ENCODE measurements at places on chromosomes 16 and 17.

- no peak for DNase-seq
These were observed 89.5 kb downstream of the CCDC182 start for GRCh38 chr17:57655553-57655952.

DNA sequence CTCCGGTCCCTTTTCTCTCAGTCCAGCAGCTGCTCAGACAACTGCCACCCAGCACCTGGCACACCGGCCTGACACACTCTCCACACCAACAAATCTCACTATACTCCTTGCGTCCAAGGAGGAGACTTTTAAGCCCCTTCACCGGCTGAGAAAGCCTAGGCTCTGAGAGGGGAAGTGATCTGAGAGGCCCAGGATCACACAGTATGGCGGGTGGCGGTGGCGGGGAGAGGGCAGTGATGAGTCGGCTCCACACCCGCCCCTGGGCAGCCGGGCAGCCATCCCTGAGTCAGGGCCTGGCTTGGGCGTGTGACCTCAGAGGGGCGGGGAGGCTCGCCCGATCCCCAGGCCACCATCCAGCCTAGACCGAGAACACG lies 569 bp downstream of the FLII start:
- no peak for DNase-seq

DNA sequence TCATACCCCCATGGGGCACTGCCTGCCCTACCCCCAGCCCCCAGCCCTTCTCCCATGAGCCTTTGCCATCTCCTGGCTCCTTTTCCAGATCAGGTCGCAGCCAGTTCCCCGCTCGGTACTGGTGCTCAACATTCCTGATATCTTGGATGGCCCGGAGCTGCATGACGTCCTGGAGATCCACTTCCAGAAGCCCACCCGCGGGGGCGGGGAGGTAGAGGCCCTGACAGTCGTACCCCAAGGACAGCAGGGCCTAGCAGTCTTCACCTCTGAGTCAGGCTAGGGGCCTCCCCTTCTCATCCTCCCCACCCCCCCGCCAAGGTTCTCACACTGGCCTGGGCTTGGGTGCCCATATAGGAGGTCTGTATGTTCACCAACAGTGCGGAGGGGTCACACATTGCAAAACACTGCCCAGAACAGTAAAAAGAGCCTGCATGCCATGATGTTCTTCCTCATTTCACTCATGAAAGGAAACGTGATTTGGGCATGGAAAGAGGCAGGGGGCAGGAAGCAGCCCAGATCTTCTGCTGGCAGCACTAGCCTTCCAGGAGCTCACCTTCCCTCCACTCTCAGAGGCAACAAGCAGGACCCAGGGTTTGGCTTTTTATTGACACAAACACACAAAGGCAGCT lies 7.5 kb downstream of the IFI35 start:
- DNase-seq = no peak

GRCh38 chr17:57906910-57907309 lies 48.3 kb downstream of the CUEDC1 start:
- DNase-seq = no peak

DNA sequence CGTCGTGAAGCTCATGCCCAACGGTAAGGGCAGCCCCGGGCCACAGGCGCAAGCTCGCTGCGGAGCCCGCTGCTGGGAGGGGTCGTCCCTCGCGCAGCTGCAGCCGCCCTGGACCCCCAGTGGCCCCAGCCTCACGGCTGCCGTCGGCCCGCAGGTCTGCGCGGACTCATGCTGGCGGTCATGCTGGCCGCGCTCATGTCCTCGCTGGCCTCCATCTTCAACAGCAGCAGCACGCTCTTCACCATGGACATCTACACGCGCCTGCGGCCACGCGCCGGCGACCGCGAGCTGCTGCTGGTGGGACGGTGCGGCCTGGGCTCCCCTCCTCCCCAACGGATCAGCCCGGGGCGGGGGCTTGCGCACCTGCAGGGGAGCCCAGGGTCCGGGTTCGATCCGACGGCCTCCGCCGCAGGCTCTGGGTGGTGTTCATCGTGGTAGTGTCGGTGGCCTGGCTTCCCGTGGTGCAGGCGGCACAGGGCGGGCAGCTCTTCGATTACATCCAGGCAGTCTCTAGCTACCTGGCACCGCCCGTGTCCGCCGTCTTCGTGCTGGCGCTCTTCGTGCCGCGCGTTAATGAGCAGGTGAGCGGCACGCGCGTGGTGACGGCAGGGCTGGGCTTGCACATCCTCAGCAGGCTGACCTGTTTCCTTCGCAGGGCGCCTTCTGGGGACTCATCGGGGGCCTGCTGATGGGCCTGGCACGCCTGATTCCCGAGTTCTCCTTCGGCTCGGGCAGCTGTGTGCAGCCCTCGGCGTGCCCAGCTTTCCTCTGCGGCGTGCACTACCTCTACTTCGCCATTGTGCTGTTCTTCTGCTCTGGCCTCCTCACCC lies 5.8 kb downstream of the SLC5A2 start:
- DNase-seq = no peak

DNA sequence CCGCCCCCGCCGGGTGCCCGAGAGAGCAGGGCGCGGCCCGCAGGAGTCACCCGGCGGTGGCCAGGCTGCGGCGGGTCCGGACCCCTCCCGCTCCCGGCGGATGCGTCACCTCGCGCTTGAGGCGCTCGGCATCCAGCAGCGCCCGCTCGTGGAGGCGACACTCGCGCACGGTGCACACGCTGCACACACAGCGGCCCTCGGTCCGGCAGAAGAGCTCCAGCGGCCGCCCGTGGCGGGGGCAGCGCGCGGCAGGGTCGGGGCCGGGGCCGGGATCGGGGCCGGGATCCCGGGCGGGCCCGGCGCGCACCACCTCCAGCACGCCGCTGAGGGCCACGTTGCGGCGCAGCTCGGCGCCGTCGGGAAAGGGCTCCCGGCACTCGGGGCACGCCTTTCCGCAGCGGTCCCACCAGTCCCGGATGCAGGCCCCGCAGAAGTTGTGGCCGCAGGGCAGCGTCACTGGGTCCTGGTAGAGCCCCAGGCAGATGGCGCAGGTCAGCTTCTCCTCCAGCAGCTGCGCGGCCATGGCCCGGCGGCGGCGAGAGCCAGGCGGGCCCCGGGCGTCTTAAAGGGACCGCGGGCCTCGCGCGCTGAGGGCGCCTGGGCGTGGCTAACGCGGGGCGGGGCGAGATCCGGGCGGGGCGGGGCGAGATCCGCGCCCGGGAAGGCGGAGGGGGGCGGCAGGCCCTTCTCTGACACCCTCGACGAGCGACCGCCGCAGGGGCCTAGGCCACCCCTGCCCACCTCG lies at the start of gene TRIM65:
Gene TRIM65 (minus strand): TSS at position 537 of the 745 bp plus-strand sequence. CDS start 14 bp downstream, at position 523.
- no peak for DNase-seq

DNA sequence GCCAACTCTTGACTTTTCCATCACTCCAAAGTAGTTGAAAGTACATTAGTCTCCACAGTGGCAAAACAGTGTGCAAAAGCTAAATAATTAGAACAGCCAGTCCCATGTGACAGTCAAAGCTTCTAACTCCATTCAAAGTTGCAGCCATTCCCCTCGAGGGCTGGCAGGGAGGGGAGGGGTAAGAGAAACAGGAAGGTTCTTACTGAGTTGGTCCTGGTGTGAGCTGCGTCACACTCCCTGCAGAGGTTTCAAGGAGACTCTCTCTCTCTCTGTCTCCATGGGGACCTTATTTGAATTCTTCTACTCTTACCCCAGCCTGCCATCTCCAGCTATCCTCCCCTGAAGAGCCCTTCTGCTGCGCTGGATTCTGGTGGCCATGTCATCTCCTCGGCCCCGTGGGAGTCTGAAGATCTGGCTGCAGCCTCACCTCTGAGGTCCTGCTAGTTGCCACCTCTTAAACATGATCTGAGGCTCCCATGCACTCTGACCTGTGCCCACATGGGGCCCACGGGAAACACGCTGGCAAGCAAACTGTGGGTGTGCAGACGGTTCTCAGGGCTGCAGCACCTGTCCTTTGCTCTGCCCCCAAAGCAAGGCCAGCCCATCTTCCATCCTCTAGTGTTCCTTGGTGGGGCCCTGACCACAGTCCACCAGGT lies 23.3 kb upstream of the STH start:
- DNase-seq = no peak

DNA sequence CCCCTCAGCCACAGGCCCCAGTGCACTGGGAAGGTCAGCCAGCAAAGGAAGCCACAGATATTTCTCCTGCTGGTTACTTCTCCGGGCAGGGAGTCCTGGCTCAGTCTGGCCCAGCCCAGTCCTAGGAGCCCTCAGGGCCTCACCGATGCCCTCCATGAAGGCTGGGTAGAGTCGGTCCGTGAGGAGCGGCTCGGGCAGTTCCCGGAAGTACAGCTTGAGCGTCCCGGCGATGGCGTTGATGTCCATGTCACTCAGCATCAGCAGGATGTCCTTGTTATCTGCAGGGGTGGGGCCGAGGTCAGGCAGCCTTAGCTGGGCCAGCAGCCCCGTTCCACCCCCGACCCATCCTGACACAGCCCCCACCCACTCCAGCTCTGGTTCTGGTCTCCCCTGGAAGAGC lies 13.7 kb downstream of the TIMM22 start:
- no peak for DNase-seq

DNA sequence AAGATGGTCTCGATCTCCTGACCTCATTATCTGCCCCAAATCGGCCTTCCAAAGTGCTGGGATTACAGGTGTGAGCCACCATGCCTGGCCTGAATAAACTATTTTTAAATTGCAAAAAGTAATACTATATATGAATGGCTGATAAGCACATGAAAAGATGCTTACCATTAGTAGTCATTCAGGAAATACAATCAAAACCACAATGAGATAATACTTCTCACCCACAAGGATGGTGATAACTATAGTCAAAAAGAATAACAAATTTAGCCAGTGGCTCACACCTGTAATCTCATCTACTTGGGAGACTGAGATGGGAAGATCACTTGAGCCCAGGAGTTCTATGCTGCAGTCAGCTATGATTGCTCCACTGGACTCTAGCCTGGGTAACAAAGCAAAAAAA lies 2.4 kb upstream of the TACO1 start:
- DNase-seq = no peak

- DNase-seq = no peak
These were observed 40.6 kb downstream of the PRKCB start for GRCh38 chr16:23876256-23876896.

- DNase-seq = no peak
These were observed 36.0 kb upstream of the MLKL start for GRCh38 chr16:74736531-74737157.

- DNase-seq = no peak
These were observed 13.3 kb downstream of the UTS2R start for GRCh38 chr17:82384730-82385481.

GRCh38 chr16:86075488-86075785 lies 176.5 kb downstream of the IRF8 start:
- no peak for DNase-seq

GRCh38 chr17:68457168-68457538 lies at the start of gene WIPI1:
Gene WIPI1 (minus strand): TSS chr17:68457496. CDS start chr17:68457421, 75 bp downstream.
- no peak for DNase-seq

DNA sequence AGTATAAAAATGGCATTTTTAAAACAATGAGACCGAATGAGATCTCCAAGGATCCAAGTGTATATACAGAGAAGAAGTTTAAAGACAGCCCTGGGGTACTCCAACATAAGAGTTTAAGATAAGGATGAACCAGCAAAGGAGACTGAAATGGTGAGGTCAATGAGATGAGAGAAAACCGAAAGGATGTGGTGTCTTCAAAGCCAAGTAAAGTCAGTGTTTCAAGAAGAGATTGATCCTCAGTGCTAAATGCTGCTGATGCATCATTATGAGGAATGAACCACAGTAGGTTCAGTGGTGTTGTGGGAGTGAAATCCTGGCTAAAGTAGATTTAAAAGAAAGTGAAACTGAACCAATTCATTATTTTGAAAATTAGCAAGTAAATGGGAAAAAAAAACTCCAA lies 38.1 kb upstream of the NLK start:
- DNase-seq = no peak

- DNase-seq = no peak
These were observed 482.8 kb downstream of the SOX9 start for GRCh38 chr17:72603420-72604242.

- no peak for DNase-seq
These were observed 48.5 kb downstream of the WWOX start for GRCh38 chr16:78147911-78148401.

DNA sequence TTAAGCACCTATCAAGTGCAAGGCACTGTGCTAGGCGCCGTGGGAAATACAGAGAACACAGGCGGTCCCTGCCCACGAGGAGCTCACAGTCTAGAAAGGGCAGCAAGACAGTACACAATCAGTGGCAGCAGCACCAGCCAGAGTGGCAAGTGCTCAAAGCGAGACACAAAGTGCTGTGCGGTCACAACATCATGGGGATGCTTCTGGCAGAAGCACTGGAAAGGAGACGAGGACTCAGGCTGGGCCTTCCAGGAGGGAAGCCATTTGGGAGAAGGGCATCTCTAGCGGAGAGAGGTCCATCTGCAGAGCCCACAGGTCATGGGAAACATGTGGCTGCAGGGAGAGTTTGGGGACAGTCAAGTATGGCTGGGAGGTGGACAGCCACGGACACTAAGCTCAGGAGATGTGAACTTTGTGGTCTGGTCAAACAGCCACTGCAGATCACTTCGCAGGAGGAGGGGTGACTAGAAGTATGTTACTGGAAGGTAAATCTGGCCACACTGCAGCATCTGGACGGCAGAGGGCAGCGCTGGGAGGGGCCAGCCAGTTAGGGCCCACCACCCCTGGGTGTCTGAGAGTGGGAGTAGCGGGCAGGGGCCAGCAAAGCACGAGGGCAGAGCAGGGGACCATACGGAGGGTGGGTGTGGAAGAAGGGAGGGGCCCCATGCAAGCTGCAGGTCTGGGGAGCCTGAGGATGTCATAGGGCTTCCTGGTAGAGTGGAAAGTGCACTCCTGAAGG lies 71.1 kb downstream of the N4BP1 start:
- DNase-seq = no peak

GRCh38 chr16:15611610-15612009 lies 31.3 kb downstream of the MARF1 start:
- DNase-seq = no peak

DNA sequence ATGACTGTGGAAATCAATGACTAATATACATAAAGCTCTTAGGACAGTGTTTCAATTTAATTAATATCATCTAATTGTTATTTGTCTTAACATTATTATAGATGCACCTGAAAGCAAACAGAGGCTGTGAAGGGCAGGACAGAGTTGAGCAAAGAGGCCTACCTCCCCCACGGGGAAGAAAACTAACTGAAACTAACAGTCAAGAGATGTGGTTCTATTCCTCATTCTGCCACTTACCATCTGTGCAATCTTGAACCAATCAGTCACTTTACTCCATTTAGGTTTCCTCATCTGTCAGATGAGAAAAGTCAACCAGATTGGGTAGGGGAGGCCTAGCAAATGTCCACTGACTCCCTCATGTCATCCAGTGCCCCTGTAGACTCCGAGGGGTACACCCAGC lies 59.1 kb downstream of the C17orf67 start:
- DNase-seq = no peak

DNA sequence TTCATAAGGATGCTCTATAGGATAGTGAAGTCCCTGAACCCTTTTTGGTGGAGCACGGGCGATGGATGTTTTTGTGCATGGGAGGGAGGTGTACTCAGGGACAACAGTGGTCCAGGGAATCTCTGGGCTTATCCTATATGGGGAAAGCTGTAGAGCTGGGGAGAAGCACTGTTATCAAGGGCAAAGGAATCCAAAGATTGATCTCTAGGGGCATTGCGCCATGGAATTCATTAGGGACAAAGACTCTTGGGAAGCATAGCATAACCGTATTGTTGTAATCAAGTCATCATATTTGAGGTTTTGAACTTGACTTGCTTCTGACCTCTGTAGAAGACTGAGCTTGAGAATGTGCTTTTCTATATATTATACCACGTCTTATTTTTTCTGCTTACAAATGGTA lies 172.9 kb upstream of the ZFHX3 start:
- DNase-seq = no peak
